NCI-H510A (cell line): ENCODE measurements at places on chromosomes 6 and 20.

DNA sequence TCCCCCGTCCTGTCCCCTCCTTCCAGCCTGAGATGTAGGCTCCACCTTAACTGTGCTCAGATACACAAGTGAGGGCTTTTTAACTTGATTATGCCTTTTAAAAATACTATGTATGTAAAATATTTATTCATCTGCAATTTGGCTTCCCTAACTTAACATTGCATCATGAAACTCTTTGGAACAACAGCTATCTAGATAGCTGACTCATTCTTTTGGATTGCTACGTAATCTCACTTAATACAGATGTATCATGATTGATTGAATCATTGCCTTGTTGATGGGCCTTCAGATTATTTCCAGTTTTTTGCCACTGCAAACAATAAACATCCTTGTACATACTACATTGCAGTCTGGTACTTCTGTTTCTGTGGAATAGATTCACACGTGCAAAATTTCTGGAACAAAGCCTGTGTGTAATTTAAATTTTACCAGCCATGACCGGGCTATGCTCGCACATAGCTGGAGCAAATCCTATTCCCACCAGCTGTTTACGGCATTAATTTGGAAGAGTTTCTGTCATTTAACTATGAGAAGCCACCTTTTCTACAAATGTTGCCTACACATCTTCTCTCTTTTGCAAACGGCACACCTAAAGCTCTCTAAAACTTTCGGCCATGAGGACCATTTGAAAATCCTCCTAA is 6.5 kb downstream of the PRND start:
- DNase-seq = no peak

DNA sequence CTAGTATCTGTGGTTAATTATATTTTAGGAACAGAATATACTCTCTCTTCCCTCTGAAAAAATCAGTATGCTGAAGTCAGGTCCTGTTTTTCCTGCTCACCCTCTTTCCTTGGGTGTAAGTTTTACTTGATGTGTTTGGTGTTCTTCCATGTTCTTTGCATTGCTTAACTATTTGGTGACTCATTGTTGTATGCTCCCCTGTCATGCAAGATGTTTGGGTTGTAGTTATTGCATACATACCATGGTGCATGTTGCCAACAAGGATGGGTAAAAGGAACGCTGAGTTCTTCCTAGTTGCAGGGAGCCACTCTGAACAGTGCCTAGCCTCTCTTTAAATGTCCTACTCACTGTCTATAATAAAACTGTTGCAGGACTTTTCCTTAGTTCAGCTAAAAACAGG is 207.9 kb upstream of the LAMP5 start:
- DNase-seq = no peak

- DNase-seq = no peak
Measured at GRCh38 chr6:4102687-4103244, 23.8 kb upstream of the FAM217A start.

- DNase-seq = peak; percentile 5
Measured at GRCh38 chr6:160930547-160931377, 60.8 kb upstream of the MAP3K4 start.

GRCh38 chr20:45933266-45934045 is 1.0 kb upstream of the PCIF1 start:
- peak; percentile 75 for DNase-seq

- no peak for DNase-seq
Measured at GRCh38 chr20:9331707-9332435, 182.5 kb upstream of the LAMP5 start.

DNA sequence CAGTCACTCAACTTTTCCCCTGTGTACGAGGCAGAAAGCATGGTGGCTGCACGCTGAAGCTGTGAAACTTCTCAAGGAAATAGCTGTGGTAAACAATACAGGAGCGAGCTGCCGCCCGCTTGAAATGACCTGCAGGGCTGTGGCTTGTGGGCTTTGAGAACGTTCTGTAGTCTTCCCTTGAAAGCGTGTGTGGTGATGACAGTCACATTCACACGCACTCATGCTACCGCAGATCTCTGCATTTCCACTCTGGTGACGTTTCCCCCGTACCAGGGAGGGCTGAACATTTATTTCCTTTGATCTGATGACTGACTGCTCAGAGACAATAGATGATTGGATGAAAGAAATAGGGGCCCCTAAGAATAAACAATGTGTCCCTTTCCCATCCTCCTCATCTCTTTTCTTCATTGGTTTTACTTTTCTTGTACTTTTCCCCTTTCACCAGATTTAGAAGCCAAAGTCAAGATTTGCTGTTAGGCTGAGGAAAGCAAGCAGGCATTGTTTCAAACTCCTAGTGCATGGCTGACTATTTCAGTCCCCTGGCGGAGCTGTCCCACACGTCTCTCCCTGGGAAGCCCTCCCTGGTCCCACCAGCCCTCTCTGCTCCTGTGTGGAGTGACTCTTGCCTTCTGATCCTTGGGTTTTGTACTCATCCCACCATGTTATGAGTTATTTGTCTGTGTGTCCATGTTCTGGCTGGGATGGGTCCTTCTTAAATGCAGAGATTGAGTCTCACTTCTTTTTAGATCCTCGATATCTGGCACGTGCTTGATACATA is 3.9 kb downstream of the SYTL3 start:
- DNase-seq = no peak

GRCh38 chr6:1346558-1347091 is 34.7 kb downstream of the FOXQ1 start:
- DNase-seq = no peak

GRCh38 chr20:30606990-30607389 is 650.5 kb upstream of the DEFB115 start:
- no peak for DNase-seq

DNA sequence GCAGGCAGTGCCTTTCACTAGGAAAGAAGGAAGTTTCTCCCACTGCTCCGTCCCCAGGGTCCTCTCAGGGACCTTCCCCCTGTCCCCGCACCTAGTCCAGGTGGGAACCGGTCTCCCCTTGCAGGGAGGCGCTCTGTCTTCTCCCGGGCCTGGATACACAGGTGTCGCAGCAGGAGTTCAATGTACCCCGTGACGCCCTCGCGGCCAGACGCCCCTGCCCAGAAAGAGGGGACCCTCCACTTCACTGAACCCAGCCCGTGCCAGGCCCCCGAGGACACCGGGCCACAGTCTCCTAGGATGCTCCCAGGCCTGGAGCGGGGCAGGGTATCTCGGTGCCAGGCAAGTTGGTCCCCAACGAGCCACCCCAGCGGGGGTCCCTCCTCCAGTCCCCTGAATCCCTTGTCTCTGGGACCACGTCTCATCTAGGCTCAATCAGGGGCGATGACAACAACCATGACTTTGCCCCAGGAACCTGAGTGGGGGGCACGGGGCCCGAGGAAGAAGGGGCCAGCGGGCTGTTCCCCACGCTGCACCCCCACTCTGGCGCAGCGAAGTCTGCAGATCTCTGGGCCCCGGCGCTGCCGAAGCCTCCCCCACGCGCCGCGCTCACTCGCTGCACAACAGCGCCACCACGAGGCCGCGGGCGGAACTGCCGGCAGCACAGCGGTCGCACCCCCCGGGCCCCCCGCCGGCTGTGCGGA is 103.0 kb downstream of the EDN3 start:
- DNase-seq = no peak

GRCh38 chr20:58472273-58473018 is 42.8 kb downstream of the APCDD1L start:
- no peak for DNase-seq

GRCh38 chr20:18057994-18058349 is 256 bp upstream of the OVOL2 start:
- DNase-seq = peak; percentile 71

GRCh38 chr6:30207619-30208295 is 5.4 kb downstream of the TRIM26 start:
- DNase-seq = no peak

GRCh38 chr6:136014454-136015437 is 163.2 kb downstream of the PDE7B start:
- no peak for DNase-seq

DNA sequence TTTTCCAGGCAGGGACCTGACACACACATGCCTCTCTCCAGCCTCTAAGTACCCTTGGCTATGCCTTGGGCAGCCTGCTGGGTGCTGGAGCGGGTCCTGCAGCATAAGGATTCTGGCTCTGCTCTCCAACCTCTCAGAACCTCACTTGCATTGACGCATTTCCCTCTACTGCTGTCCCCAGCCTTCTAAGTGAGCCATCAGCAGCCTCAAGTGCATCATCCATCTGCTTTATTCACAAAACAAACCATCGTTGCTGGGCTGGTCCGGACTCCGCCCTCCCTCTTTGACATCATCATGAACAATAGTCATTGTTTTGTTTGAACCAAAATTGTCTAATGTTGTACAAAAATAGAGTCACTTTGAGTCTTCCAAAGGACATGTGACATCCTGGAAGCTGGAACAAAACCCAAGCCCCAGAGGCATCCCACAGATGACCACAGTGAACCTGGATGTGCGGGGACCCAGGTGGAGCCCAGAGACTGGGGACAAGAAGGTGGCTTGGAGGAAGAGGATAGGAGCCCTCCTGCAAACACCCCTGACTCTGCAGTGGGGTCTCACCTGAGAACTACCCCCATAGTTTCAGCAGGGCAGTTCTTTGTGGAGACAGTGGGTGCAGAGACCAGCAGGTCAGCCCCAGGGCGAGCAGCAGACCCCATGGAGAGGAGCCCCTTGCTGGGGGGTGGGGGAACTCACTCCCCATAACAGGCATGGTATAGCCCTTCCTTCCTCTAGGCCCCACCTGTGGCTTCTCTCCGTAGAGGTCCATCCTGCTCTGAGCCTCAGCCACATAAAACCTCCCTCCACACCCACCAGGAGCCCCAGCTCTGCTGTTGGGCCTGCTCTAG is 230.1 kb downstream of the SYNDIG1 start:
- DNase-seq = no peak

DNA sequence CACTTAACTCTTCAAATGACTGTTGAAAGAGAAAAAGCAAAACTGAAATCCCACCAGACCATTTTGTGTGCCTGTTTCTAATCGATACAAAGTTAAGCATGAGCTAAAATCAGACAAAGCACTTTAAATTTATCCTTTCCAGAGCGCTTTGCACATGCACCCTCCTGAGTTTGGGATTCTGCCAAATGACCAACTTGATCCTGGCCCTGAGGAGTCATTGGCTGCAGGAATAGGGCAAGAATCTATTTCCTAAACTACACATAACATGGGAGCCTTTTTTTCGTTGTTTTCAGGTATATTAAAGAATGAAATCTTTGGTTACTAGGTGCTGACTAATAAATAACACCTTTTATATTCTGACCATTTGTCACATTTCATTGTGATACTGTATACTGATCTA is 23.8 kb upstream of the MTHFD1L start:
- DNase-seq = no peak

DNA sequence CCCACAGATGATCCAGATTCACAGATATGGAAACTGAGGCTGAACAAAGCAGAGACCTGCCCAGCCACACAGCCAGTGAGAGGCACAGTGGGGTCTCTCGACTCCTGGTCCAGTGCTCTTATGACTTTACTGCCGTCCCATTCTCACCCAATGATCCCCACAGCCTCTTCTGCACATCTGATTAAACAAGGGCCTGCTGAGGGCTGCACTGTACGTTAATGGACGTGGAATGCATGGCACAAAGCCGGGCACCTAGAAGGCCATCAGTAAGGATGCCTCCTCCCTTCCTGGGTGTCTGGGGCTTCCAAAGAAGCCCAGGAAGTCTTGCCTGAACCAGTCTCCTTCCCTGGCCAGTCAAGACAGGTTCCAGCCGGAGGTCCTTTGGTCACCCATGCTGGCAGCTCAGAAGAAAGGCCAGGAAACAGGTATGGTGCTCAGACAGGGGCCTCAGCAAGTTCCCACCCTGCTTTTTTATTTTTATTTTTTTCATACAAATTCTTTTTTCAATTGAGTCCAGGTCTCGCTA is 3.8 kb downstream of the TFEB start:
- DNase-seq = no peak

GRCh38 chr6:72205500-72205899 is 319.1 kb downstream of the RIMS1 start:
- DNase-seq = no peak

DNA sequence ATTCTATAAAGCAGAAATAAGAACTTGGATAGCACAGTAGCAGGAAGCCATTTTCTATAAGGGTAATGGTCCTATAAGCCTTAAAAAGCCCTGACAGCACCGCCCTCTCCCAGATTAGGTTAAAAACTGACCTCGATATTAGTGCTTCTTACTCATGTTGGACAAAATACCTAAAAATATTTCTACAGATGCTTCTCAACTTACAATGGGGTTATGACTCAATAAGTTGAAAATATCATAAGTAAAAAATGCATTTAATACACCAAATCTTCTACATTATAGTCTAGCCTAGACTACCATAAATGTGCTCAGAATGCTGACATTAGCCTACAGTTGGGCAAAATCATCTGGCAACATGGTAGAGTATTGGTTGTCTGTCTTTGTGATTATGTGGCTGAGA is 70.3 kb downstream of the SESN1 start:
- no peak for DNase-seq

DNA sequence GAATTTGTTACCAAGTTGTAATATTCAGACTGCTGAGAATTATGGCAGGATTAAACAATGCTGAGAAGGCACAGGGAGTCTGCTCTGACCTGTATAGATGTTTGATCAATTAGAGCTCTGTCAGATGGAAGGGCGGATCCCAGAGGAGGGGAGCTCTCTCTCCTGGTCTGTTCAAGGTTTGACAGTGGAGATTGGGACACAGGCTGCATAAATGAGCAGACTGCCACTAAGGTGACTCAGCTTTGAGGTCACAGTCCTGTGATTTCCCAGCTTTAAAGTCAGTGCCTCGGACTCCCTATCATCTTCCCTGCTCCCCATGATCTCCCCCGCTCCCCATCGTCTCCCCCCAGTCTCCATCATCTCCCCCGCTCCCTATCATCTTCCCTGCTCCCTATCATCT is 59.2 kb upstream of the SLC22A23 start:
- no peak for DNase-seq

DNA sequence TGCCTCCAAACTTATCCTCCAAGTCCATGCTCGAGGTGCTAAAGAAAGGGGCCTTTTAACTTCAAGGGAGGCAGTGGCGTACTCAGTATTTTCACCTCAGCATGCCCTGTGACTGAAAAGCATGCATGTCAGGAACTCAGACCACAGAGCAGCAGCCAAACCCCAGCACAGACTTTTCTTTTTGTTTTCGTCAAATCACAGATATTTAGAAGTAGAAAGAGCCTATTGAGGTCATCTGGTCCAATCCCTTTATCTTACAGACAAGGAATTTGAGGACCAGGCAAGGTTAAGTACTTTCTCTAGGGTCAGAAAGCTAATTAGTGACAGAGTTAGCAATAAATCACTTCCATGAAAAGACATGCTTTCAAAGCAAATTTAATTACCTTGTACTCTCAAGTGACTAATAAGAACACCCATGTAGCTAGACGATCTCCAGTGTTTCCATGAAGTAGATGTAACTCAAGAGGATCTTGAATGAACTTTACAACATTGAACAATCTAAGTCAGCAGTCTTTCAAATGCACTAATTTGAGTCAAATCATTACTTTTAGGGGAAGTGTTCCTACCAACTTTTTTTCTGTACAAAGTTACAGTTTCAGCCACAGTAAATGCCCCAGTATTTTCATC is 35.9 kb downstream of the MOXD1 start:
- DNase-seq = no peak
